ENCODE measurements at places on chromosomes 1 and 21. TPM values are rescaled to one million over a fixed set of nuclear protein-coding genes. Genes with fewer than 3 reads are reported as not detected.

Gene PRRX1
- total RNA-seq, result 0.58 TPM

DNA sequence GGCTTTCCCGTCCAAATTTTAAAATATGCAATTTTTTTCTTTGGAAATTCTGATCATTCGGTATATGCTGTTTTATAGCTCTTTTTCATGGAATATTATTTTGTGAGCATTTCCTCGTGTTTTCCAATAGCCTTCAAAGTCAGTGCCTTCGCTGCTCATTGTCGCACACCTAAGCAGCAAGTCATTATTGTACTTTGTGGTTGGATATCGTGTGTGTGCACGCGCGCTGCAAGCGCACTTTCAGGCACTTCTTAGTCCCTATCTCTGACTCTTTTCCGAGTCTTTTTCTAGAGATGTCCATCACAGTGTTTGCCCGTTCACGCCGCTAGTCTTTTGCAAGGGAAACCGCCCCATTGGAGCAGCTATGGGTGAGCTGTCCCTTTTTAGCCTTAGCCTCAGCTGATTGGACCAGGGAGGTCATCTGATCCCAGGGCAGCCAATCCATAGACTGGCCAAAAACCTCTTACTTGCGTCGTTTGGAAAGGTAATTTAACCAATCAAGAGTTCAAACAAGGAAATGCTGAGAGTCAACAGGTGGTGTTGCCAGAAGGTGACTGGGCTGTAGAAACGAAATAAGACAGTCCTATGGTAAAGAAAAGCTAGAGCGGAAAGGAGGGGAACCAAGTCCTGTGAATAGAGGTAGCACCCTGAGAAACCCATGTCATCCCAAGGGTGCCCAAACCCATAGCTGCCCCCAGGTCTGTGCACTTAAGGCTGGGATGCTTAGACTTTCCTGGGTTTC is 710 bp upstream of the HYI start:
- peak overlapping the region; percentile 93 for H3K27ac ChIP-seq
- H3K4me3 ChIP-seq, result peak overlapping the region; percentile 66
- H3K36me3 ChIP-seq, result peaks cover 25% of the 10 kb centered on the region
- peak; percentile 83 for DNase-seq

DNA sequence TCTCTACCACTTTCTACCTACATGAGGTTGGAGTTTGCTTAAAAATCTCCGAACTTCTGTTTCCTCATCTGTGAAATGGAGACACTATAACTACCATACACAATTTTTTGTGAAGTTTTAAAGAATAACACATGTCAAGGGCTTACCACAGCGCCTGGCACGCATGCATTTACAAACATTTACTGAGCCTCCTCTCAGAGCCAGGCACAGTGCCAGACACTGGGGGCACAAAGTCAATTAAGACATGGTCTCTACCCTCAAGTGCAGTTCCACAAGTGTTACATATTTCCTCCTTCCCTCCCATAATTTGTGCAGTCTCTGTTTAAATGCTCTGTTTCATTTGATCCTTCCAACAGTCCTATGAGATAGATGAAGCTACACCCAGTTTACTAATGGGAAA is 356.4 kb upstream of the ESRRG start:
- no peak overlapping the region for H3K27ac ChIP-seq
- H3K27me3 ChIP-seq, result no peaks in the 10 kb centered on the region
- H3K4me1 ChIP-seq, result peaks cover 38% of the 10 kb centered on the region
- H3K36me3 ChIP-seq, result no peaks in the 10 kb centered on the region
- no peak overlapping the region for H3K4me3 ChIP-seq

DNA sequence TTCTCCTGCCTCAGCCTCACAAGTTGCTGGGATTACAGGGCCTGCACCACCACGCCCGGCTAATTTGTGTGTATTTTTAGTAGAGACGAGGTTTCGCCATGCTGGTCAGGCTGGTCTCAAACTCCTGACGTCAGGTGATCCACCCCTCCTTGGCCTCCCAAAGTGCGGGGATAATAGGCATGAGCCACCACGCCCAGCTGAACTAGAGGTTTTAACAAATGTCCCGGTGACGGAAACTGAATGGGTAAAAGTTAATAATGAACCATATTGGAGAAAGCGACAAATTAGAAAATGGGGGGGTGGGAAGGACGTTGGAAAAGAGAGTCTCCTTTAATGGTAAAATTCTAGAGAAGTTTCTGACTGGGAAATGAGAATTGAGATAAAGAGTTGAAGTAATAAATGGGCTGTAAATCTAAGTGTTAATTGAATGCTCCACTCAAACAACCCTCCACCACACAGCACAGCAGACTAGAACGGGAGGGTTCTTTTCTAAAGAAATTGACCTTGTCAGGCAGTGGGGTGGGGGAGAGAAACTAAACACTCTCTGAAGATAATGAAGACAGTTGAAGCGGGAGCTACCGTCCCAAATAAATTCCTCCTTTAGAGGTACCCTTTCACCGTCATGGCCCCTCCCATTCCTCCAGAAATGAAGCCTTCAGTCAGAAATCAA is 46.9 kb upstream of the PUM1 start:
- H3K4me3 ChIP-seq, result no peak overlapping the region
- H3K27ac ChIP-seq, result no peak overlapping the region
- no peak for DNase-seq
- H3K36me3 ChIP-seq, result no peaks in the 10 kb centered on the region
- no peaks in the 10 kb centered on the region for H3K4me1 ChIP-seq

DNA sequence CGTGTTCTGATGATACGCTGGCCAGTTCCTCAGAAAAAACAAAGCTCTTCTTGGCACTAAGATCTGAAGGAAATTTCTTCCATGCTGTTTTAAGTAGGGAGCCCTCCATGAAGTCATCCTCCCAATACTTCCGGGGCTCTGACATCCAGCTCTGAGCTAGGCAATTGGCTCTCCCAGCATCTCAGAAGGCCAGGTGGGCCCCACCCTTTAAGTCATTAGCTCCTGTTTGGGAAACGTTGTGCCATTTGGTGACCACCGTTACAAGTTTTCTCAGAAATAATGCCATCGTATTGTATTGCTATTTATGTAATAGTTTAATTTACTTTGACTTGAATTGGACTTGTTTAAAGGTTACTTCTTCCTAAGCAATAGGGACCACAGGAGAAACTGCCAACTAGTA is 130.3 kb upstream of the EDN2 start:
- no peak overlapping the region for H3K27ac ChIP-seq
- H3K27me3 ChIP-seq, result no peaks in the 10 kb centered on the region
- DNase-seq, result no peak
- H3K36me3 ChIP-seq, result no peaks in the 10 kb centered on the region

DNA sequence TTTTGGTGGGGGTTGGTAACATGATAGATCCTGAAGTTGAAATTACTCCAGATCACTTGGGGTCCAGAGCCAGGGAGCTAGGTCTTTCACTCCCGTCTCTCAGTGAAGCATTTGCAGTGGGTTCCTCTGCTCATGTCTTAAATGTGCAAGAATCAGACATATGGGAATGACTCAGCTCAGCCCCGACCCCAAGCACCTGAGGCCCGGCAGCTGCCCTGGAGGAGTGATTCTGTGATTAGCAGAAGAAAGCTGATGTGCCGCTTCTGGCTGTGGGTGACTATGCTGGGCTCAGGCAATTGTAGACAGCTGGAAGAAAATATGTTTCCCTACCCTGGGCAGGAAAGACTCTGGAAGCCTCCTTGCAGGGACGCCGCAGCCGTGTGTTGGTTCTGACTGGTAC is 601.7 kb downstream of the NPHP4 start:
- no peak for DNase-seq
- no peak overlapping the region for H3K4me3 ChIP-seq
- no peaks in the 10 kb centered on the region for H3K4me1 ChIP-seq
- H3K36me3 ChIP-seq, result no peaks in the 10 kb centered on the region
- H3K27me3 ChIP-seq, result no peaks in the 10 kb centered on the region
- H3K27ac ChIP-seq, result no peak overlapping the region

DNA sequence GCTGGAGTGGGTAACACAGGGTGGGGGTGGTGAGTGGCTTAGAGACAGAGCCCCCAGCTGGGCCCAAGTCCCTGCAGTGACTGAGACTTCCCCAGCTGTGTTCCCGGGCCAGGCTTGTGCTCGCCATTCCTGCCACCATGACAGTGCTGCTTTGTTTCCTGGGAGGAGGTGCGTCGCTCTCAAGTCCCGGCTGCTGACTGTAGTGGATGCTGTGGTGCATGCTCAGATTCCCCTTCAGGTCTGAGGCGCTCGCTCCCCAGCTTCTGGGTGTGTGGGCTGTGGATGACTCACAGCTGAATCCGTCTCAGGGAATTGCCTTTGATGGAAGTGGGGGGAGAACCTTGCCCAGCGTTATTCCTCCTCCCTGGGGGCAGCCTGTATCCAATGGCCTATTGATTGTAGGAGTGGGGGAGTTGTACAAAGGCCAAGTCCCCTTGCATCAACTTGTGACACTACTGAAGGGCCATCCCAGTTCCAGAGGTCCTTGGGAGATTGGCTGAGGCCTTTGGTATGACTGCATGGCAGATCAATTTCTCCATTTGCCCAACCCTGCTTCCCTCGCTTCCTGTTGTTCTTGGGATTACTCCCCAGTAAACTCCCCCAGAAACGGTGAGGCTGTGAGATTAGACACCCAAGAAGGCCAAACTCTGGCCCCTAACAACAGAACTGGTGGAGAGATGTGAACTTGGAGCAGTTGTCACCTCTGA is 17.8 kb upstream of the POU3F1 start:
- no peak for DNase-seq
- H3K27me3 ChIP-seq, result peaks cover 8% of the 10 kb centered on the region
- H3K36me3 ChIP-seq, result no peaks in the 10 kb centered on the region

Gene CD160
- 0.37 TPM for total RNA-seq

Gene CLDN14
- not detected for total RNA-seq

DNA sequence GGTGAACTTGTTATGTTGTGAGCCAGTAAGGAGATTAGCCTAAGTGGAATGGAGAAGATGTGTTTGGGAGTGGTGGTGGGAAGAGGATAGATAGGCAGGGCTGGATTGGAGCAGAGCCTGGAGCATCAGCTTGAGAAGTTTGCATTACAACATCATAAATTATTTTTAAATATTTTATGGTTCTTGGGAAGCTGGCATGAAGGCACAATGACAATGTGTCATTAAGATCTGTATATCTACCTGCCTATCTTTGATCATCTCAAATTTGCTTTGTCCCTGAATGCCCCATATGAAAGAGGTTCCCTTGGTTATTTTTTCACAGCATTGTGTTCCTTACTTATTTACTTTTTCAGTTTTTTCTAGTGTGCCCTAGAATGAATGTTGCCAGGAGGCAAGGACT is 32.3 kb downstream of the HRNR start:
- H3K27me3 ChIP-seq, result peaks cover 5% of the 10 kb centered on the region
- no peaks in the 10 kb centered on the region for H3K36me3 ChIP-seq
- no peak overlapping the region for H3K27ac ChIP-seq
- no peak for DNase-seq

DNA sequence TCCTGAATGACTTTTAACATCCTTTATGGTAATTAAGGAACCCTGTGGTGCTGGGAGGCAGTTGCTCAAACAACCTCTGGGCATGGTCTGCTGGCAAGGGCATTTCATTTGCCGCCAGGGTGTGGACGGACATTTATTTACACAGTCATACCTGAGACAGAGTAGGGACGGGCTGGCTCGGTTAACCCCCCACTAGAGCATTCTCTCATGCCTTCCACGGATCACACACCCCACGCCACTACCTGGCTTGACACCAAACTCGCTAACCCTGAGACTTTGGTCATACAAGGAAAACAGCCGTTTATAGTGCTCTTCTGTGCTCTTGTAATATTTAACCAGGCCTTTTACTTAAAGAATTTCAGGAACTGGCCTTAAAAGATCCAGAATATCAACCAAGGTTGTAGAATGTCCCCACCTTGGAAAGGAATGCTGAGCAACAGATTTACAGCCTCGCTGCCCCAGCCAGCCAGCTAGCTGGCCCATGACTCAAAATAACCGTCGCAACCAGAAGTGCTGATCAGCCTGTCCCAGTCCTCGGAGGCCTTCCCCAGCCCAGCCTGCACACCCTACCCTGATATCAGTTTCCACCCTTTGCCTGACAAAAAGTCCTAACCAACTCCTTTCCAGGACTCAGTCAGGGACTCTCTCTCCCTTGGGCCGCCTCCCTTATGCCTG is 6.5 kb upstream of the PDXK start:
- H3K4me1 ChIP-seq, result peaks cover 9% of the 10 kb centered on the region
- DNase-seq, result peak; percentile 90
- no peak overlapping the region for H3K4me3 ChIP-seq
- H3K27me3 ChIP-seq, result no peaks in the 10 kb centered on the region

DNA sequence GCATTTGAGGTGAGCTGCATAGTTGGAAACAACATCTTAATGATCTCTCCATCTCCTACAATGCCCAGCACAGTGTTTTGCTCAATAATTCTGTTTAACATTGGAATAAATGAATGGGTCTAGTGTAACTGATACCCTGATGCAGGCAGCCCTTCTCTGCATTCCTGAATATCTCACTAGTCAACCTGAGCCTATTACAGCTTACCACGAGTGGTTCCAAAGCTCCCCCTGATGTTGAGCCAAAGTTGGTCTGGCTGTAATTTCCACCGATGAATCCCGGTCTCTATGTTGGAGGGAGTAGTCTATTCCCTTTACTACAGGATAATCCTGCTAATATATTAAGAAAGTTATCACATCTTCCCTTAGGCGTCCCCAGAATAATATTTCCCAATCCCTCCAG is 63.8 kb downstream of the ZBTB18 start:
- H3K4me3 ChIP-seq, result no peak overlapping the region
- H3K4me1 ChIP-seq, result peaks cover 5% of the 10 kb centered on the region
- H3K27me3 ChIP-seq, result no peaks in the 10 kb centered on the region
- no peak for DNase-seq
- no peaks in the 10 kb centered on the region for H3K36me3 ChIP-seq

GRCh38 chr21:42286416-42286815 is 28.8 kb downstream of the TFF3 start:
- no peaks in the 10 kb centered on the region for H3K27me3 ChIP-seq
- no peak overlapping the region for H3K4me3 ChIP-seq
- no peaks in the 10 kb centered on the region for H3K4me1 ChIP-seq
- DNase-seq, result no peak
- H3K27ac ChIP-seq, result no peak overlapping the region
- H3K36me3 ChIP-seq, result peaks cover 6% of the 10 kb centered on the region

Gene ITPKB
- 30.3 TPM for total RNA-seq

GRCh38 chr21:44947111-44947929 is 7.5 kb downstream of the SLX9 start:
- H3K36me3 ChIP-seq, result peaks cover 7% of the 10 kb centered on the region
- no peak for DNase-seq
- H3K4me3 ChIP-seq, result no peak overlapping the region

Gene LRRC8C
- 0.45 TPM for total RNA-seq

DNA sequence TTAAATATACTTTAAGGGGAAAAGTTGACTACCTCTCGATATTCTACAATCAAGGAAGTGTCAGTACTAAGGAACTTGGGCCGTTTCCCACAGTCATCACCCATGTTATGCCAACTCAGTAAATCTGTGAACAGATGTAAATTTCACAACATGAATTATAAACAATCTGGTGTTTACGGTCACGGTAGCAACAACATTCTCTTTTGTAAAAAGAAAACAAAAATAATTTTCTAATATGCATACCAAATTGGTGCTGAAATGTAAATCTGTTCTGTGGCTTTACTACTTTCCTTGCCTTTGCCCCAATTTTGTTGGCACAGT is 1.2 kb downstream of the SH3GLB1 start:
- H3K4me3 ChIP-seq, result peak overlapping the region; percentile 76
- no peaks in the 10 kb centered on the region for H3K27me3 ChIP-seq
- H3K4me1 ChIP-seq, result peaks cover 21% of the 10 kb centered on the region
- DNase-seq, result no peak
- no peaks in the 10 kb centered on the region for H3K36me3 ChIP-seq

- no peaks in the 10 kb centered on the region for H3K4me1 ChIP-seq
- DNase-seq, result no peak
- H3K36me3 ChIP-seq, result no peaks in the 10 kb centered on the region
- no peak overlapping the region for H3K4me3 ChIP-seq
- H3K27ac ChIP-seq, result no peak overlapping the region
These were observed 138.3 kb downstream of the PTGER3 start for GRCh38 chr1:70909262-70909822.
